ENCODE measurements at places on chromosomes 5 and 9.

GRCh38 chr5:68339921-68340321 lies 124.4 kb downstream of the PIK3R1 start:
- DNase-seq = no peak

DNA sequence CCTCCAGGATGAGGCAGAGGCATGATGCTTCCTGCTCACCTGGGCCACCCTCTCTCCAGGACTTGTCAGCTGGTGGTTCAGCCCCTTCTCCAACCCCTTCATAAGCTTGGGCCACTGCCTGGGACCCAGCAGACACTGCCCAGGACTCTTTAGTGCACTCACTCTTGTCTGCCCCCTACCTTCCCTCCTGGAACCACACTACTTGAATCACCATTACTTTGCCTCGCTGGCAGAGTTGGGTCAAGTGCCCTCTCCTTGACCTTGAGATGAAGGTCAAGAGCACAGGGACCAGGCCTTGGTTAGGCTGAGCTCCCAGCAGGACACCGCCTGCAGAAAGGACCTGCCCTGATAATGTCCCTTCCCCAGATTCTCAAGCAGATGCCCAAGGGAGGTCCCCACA lies 8.5 kb upstream of the ENDOG start:
- DNase-seq = no peak

GRCh38 chr9:132978451-132979131 lies at the start of gene GFI1B:
Gene GFI1B (plus strand): TSS chr9:132978694. CDS start chr9:132986679, 7,985 bp downstream.
- DNase-seq = no peak

GRCh38 chr5:53642061-53642460 lies 81.6 kb downstream of the NDUFS4 start:
- no peak for DNase-seq

- DNase-seq = no peak
These were observed 47.9 kb upstream of the ST8SIA4 start for GRCh38 chr5:100950985-100951384.
